ENCODE measurements at places on chromosomes 3 and 15.
A peak's percentile ranks its signal among the peaks of the same experiment; 100 is the strongest.

- DNase-seq, result no peak
Measured at GRCh38 chr3:39136533-39137434, 16.6 kb downstream of the CSRNP1 start.

DNA sequence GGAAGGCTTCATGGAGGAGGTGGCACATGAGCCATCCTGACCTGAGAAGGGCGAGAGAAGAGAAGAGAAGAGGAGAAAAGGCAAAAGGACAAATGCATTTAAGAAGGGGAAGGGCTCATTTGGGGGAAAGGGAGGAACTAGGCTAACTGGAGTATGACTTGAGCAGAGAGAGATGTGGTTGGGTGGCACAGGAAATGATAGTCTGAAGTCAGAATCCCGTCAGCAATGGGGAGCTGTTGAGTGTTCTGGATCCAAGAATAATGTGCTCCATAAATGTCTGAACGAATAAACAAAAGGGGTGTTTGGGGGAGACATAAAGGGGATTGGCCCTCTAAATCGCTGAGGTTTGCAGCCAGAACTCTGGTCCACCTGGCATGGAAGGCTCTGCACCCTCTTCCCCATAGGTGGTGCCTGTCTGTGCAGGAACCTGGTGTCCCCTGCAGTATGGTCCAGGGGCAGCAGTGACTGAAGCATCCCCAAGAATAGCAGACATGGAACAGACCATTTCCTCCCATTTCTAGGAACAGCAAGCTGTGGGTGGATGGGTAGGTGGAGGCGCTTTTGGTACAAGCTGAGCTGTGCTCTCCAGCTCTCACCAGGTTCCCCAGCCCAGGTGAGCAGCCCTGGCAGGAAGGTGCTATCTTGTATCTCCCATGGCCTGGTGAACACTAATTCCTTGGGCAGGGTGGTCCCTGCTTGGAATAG, 15.2 kb downstream of the CORO2B start:
- no peak for DNase-seq

- no peak for DNase-seq
Measured at GRCh38 chr15:45331972-45332371, 46.4 kb downstream of the GATM start.

DNA sequence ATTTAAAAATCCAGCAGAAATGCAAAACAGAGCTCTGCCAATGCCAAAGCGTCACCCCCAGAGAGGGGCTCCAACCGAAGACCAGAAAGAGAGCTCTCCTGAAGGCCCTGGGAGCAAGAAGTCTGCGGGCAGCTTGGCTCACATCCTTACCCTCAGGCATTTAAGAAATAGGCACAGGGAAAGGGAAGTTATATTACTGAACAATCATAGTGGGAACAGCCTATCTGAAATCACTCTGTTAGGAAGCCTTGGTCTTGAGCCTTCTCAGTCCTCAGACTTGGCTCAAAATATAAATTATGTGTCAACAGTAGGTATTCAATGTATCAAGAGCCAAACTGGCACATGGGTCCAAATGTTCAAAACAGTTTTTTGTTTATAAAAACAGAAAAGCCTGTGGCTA, 10.3 kb upstream of the PPARG start:
- no peak for DNase-seq

GRCh38 chr3:53815651-53816050, 30.6 kb downstream of the CHDH start:
- DNase-seq, result no peak

- DNase-seq, result no peak
Measured at GRCh38 chr15:66359740-66360139, 3.3 kb upstream of the TIPIN start.

DNA sequence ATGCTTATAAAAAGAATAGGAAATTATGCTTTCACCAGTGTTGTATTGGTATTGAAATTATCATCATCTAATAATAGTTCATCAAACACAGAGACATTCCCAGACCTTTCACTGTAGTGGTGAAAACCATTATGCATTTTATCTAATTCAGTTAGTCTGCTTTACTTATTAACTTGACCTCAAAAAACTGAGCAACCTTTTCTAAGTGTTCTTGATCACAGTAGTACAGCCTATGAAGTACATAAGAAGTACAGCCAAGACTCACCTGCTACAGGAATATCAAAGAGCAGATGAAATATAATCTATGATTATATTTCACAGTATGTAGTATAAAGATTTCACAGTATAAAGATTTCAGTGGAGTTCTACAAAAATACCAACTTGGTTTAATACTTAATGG, 75.2 kb downstream of the FILIP1L start:
- no peak for DNase-seq

DNA sequence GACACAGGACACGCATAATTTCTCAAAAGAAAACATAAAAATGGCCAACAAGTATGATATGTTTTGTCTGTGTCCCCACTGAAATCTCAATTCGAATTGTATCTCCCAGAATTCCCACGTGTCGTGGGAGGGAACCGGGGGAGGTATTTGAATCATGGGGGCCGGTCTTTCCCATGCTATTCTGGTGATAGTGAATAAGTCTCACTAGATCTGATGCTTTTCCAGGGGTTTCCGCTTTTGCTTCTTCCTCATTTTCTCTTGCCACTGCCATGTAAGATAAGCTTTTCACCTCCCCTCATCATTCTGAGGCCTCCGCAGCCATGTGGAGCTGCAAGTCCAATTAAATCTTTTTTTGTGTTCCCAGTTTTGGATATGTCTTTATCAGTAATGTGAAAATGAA, 12.1 kb upstream of the POU1F1 start:
- no peak for DNase-seq

- DNase-seq, result no peak
Measured at GRCh38 chr3:156721687-156722618, 47.6 kb downstream of the TIPARP start.

- no peak for DNase-seq
Measured at GRCh38 chr3:72663429-72663828, 184.8 kb downstream of the SHQ1 start.

GRCh38 chr15:31457631-31458526, 131.2 kb downstream of the KLF13 start:
- DNase-seq, result no peak

GRCh38 chr3:185153171-185153771, 411 bp upstream of the C3orf70 start:
- DNase-seq, result peak; percentile 53

GRCh38 chr3:170352936-170353335, 4.6 kb upstream of the SKIL start:
- no peak for DNase-seq

- DNase-seq, result no peak
Measured at GRCh38 chr15:58486564-58486963, 54.8 kb downstream of the LIPC start.

- DNase-seq, result no peak
Measured at GRCh38 chr3:18656410-18656809, 231.3 kb upstream of the SATB1 start.

GRCh38 chr15:60093273-60094067, 89.4 kb downstream of the FOXB1 start:
- DNase-seq, result no peak

- DNase-seq, result peak; percentile 44
Measured at GRCh38 chr3:129592381-129593131, 13.9 kb downstream of the PLXND1 start.

DNA sequence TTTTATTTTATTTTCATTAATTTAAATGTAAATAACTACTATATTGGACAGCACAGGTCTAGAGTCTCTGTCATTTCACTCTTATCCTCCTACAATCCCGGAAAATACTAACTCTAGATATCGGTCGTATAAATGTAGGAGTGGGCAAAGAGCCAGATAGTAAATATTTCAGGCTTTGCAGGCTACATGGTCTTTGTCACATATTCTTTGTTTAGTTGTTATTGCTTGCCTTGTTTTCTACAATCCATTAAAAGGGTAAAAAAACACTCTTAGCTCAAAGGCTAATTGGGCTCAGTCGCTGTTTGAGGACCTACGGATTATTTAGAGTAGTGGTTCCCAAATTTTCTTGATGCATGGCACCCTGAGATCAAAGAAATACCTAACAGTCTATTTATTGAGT, 1.7 kb downstream of the KNL1 start:
- DNase-seq, result no peak

GRCh38 chr3:184223946-184224345, 5.4 kb upstream of the VWA5B2 start:
- DNase-seq, result no peak

DNA sequence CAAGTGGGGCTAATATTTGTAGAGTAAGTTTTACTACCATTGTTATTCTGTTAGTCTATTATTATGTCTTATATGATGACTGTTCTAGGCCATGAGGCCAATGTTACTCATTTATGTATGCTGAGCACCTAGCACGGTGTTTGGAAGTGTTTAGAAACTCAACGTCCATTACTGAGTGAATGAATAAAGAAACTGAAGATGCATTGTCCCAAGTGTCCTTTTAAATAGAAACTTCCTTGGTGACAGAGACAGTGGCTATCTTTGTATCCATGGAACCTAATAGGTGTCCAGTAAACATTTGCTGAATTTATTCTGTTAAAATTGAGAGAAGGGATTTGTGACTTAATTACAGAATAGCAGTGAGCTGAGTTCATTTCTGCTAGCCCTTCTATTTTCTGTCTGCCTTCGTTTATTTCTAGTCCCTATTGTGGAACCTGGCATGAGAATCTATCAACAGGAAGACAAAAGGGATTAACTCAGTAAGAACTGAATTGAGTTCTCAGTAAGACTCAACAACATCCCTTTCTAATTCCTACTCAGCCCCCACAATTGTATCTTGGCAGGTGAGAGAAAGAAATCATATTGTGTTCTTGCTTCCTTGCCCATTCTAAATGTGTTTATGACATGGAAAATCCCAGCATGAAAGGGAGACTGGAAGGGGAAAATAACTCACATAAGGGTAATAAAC, 246.6 kb upstream of the LRRC3B start:
- no peak for DNase-seq

GRCh38 chr3:58414538-58415197, 19.0 kb downstream of the PDHB start:
- DNase-seq, result peak; percentile 53

GRCh38 chr15:68816158-68816557, 4.5 kb downstream of the ANP32A start:
- no peak for DNase-seq

- no peak for DNase-seq
Measured at GRCh38 chr15:65081758-65082157, 5.2 kb downstream of the KBTBD13 start.

- no peak for DNase-seq
Measured at GRCh38 chr3:99648516-99648915, 10.1 kb downstream of the COL8A1 start.

GRCh38 chr3:69182588-69183316, 60.4 kb upstream of the LMOD3 start:
- no peak for DNase-seq

DNA sequence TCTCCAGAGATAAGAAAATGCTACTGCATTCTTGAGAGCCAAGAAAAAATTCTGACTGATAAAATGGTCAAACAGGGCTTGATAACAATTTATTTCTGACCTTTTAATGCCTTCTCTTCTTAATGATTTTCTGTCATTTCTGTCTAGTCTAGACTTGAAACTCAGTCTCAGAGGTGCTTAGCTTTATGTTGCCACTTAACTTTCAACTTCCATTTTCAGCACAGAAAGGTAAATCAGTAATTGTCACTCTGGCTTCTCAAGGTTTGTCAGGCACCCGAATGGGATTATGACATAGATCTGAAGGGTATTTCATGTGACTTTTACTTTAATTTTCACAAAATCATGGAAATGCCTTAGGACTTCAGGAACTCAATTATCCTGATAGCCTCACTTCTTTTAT, 155.4 kb upstream of the GBE1 start:
- no peak for DNase-seq

- no peak for DNase-seq
Measured at GRCh38 chr3:171865191-171865865, 22.2 kb downstream of the TMEM212 start.

DNA sequence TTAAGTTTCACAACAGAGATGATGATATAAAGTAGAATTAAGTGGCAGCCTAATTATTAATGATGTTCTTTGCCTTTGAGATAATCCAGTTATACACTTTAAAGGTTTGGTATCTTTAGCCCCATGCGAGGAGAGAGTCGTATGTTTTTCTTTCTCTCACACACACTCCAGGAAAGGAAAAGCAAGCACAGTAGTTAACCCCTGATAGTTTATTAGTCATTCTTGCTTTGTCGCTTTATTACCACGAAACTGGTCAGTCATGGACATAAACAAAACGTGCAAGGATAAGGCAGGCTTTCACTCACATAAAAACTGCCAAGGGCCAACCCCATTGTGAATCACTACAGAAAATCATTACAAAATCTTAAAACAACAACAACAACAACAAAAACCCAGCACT, 866.9 kb downstream of the FHIT start:
- DNase-seq, result no peak

GRCh38 chr3:3664935-3665334, 134.3 kb upstream of the LRRN1 start:
- no peak for DNase-seq

- no peak for DNase-seq
Measured at GRCh38 chr15:39657668-39658067, 76.8 kb downstream of the THBS1 start.

DNA sequence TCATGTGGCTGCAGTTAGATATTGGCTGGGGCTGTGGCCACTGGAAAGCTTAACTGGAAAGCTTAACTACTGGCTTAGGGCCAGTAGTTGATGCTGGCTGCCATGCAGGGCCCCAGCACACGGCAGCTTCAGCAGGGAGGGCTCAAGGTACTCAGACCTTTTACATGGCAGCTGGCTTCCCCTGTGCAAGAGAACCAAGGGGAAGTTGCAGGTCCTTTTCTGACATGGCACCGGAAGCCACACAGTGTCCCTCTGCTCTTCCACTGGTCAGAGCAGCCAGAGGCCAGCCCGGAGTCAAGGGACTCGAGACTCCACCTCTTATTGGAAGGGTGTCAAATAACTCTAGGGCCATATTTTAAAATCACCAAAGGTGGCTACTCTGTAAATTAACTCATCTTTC, 24.5 kb downstream of the CCR9 start:
- DNase-seq, result no peak

- DNase-seq, result no peak
Measured at GRCh38 chr3:30505866-30506520, 100.4 kb upstream of the TGFBR2 start.

- no peak for DNase-seq
Measured at GRCh38 chr15:88282614-88283013, 26.1 kb upstream of the NTRK3 start.
